ENCODE measurements at places on chromosomes 7 and 10. TPM values are rescaled to one million over a fixed set of nuclear protein-coding genes. Genes with fewer than 3 reads are reported as not detected.

The RADIL gene
- 31.3 TPM for total RNA-seq

The FFAR4 gene
- total RNA-seq = not detected

The CABCOCO1 gene
- total RNA-seq = not detected

- H3K27me3 ChIP-seq = peaks cover 7% of the 10 kb centered on the region
- H3K4me3 ChIP-seq = no peak overlapping the region
- no peak overlapping the region for H3K27ac ChIP-seq
- H3K36me3 ChIP-seq = peaks cover 14% of the 10 kb centered on the region
- DNase-seq = no peak
Observed at GRCh38 chr10:97006364-97006763, 174.3 kb downstream of the LCOR start.

DNA sequence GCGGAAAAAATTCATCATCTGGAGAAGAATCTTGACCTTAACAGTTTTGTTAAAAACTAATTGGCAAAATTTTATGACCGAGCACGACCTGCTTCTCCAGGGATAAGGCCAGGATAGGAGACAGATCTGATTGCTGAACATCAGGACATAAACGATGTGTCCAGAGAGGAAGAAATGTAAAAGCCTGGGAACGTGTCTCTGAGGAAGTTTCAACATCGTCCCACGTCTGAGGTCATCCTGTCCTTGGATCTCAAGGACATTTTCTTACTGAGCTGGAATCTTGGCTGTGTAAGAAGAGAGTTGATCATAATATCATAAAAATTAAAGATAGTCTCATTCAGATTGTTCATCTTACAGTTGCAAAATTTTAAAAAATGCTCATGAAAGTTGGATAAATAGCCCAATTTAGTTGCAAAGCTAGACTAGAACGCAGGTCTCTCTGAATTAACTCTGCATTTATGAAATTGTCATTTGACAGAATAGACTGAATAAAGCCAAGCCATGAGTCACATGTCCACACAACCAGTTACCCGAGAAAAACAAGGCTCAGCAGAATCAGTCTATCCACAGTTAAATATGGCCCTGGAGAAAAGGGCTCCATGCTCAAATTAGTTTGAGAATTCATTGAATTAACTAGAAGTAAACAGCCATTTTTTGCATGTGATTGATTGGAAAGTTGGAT lies 120.0 kb upstream of the EGFR start:
- H3K4me1 ChIP-seq = no peaks in the 10 kb centered on the region
- H3K27me3 ChIP-seq = no peaks in the 10 kb centered on the region
- H3K27ac ChIP-seq = no peak overlapping the region
- no peak for DNase-seq

DNA sequence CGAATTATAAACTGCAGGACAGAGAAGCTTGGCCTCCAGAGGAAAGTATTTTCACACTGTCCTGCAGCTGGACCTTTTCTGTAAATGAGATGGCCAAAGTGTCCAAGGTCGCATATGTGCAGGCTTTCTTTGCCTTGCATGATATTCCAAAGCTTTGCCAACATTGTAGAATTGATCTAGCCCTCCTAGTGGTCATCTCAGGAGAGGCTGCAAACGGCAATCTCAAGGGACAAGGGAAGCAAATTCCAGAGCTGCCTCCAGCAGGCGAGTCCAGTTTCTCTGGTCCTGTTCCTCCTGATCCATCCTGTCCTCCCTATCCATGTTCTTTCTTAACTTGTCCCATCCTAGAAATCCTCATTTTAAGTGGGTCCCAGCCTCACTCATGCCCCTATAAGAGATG lies 373.4 kb upstream of the PCDH15 start:
- H3K4me1 ChIP-seq = no peaks in the 10 kb centered on the region
- H3K36me3 ChIP-seq = no peaks in the 10 kb centered on the region
- no peak overlapping the region for H3K4me3 ChIP-seq
- DNase-seq = no peak
- H3K27me3 ChIP-seq = no peaks in the 10 kb centered on the region

DNA sequence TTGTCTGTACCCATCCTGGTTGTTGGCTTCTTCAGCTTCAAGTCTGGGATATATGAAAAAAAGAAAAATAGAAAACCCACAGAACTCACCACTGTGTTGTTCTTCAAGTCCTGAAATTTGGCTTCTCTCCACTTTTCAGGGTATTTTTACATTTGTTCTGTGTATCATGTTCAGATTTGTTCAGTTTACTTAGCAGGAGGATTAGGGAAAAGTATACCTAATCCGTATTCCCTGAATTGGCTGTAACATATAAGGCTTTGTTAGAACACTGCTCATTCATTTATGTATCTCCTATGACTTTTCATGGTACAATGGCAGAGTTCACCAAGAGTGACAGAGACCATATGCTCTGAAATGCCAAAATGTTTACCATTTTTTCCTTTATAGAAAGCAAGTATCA lies 146.9 kb downstream of the PTN start:
- H3K36me3 ChIP-seq = no peaks in the 10 kb centered on the region
- H3K27me3 ChIP-seq = no peaks in the 10 kb centered on the region
- H3K27ac ChIP-seq = no peak overlapping the region
- DNase-seq = no peak
- no peaks in the 10 kb centered on the region for H3K4me1 ChIP-seq
